ENCODE measurements at places on chromosomes 13 and 19. TPM values are rescaled to one million over a fixed set of nuclear protein-coding genes. Genes with fewer than 3 reads are reported as not detected.

The CD209 gene
- not detected for total RNA-seq

The ERICH4 gene
- not detected for total RNA-seq

The SOX1 gene
- total RNA-seq, result not detected

The ZNF837 gene
- total RNA-seq, result 1.7 TPM

The MISP3 gene
- total RNA-seq, result 4.3 TPM

The MYBPC2 gene
- total RNA-seq, result not detected

The TRIM28 gene
- 662 TPM for total RNA-seq

The DIRAS1 gene
- 4.3 TPM for total RNA-seq

The KCNRG gene
- 0.42 TPM for total RNA-seq

The C19orf12 gene
- 36.9 TPM for total RNA-seq

The AKAP8L gene
- total RNA-seq, result 38.6 TPM
